CD4-positive, alpha-beta T cell treated with Interleukin-15 for 1 hour (primary cell): ENCODE measurements at places on chromosomes 5 and 9.

DNA sequence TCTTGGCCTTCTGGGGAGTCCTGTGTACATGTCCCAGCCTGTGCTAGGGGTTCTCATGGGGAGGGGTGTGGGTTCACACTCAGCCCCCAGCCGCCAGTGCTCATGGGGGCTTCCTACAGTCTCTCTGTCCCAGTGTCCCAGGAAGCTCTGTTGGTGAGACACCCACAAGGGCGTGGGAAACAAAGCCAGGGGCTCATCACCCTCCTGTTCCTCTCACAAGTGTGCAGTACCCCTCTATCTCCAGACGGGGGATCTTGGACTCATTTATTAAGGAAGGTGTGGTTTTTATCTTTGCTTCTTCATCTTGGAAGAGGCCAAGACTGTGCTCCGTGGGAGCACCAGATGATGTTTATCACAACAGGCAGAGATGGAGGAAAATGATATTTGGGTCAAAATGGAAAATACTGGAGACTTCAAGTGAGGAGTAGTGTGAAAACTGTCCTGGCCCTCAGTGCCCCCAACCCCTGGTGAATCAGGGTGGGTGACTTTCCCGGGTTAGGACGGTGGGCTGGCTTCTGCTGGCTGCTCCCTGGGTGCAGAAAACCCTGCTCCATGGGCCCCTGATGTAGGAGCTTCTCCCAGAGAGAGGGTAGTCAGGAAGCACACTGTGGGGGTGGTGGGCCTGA lies 15.2 kb downstream of the TMEM171 start:
- no peak for DNase-seq

DNA sequence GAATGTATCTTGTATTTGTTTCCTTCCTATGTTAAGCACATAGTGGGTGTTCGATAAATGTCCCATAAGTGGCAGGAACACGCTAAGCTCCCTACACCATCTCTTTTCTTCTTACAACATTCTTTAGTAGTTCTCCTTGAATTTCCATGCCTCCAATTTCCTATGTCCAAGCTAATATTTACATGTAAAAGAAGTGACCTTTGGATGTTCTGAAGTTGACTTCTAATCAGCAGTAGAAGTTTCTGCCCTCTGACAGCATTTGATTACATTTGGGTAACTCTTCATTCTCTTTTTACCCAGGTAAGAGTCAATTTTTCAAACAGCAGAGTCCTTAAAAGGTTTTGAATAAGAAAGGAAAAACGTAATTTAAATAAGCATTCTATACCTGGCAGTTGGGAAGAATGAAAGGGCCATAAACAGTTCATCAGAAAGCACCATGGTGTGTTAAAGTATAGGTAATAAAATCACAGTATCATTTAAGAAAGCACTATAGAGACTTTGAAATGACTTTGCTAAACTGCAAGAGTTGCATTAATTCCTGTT lies 78.9 kb downstream of the TRPM3 start:
- DNase-seq, result no peak

- no peak for DNase-seq
These were observed 30.3 kb upstream of the PUM3 start for GRCh38 chr9:2874001-2874750.

DNA sequence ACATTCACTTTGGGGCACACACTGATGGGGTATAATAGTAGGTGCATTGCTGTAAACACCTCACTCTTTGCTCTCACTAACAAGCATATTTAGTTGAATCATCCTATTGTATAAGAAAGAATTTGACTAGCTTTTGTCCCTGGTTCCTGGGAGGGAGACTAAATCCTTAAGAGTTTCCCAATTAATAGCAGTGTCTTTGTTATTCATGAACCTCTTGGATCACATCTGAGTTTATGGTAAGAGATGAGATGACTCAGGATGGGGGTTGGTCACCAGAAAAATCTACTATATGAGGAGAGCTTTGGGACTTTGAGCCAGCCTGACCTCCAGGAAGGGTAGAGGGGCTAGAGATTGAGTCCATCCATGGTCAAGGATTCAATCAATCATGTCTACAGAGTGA lies 56.8 kb downstream of the PUM3 start:
- DNase-seq, result no peak

GRCh38 chr5:53974021-53974420 lies 336.4 kb downstream of the ARL15 start:
- no peak for DNase-seq

DNA sequence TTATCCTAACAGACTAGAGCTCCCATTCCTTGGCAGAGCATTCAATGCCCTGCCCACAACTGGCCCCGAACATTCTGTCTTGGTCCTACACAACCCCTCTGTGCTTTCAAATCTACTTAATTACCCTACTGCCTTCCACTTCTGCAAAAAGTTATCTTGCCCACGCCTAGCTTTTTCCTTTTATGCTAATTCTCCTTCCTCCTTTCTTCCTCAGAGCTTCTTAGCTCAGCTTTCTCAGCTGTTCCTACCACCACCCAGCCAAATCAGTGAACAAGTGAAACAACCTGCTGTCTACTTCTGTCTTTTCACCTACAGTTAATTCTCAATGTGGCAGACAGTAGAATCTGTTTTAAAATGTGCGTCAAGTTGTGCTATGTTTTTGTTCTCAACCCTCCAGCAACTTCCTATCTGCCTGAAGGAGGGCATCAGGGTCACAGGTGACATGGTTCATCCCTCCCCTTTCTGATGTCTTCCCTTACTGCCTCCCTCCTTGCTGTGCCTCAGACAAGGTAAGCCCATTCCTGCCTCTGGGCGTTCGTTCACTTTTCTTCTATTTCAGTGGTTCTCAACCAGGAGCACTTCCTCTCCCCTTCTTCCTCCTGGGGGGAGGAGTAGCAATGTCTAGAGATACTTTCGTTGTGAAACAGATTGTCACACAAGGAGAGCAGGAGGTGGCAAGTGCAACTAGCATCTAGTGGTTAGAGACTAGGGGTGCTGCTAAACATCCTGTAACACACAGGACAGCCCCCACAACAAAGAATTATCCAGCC lies 1.3 kb upstream of the REEP5 start:
- DNase-seq, result peak; percentile 43

- DNase-seq, result no peak
These were observed 98.4 kb downstream of the ADGRV1 start for GRCh38 chr5:90657030-90657429.

GRCh38 chr5:16536246-16536645 lies 70.6 kb upstream of the ZNF622 start:
- DNase-seq, result no peak

DNA sequence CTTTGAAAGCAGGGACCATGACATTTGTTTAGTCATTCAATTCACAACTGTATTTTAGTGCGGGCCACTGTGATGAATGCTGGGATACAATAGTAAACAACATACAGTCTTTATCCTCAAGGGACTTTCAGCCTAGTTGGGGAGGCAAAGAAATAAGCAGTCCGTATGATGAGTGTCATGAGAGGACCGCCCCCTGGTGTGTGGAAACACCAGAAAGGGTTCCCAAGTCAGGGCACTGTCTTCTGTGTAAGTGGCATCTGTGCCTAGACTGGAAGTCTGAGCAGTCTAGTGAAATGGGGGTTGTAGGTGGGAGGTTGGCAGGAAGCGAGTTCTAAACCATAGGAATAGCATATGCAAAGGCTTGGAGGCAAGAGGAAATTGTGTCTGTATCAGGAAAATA lies 6.8 kb downstream of the C9orf43 start:
- no peak for DNase-seq

DNA sequence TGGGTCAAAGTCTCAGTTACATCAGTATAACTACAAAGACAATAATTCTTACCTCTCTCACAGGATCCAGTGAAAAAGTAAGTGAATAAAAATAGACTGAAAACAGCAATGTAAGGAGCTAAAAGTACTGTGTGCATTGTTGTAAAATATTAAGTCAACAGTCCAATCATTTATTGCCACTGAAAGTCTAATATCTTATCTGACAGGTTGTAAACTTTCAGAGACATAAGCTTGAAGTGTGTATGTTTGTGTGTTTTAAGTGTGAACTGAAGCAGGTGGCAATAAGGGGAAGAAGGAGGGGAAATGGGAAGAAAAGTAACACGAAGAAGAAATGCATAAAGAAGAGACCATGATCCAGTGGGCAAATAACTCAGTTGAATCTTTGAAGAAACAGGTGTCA lies 229.7 kb upstream of the TAS2R1 start:
- DNase-seq, result no peak

DNA sequence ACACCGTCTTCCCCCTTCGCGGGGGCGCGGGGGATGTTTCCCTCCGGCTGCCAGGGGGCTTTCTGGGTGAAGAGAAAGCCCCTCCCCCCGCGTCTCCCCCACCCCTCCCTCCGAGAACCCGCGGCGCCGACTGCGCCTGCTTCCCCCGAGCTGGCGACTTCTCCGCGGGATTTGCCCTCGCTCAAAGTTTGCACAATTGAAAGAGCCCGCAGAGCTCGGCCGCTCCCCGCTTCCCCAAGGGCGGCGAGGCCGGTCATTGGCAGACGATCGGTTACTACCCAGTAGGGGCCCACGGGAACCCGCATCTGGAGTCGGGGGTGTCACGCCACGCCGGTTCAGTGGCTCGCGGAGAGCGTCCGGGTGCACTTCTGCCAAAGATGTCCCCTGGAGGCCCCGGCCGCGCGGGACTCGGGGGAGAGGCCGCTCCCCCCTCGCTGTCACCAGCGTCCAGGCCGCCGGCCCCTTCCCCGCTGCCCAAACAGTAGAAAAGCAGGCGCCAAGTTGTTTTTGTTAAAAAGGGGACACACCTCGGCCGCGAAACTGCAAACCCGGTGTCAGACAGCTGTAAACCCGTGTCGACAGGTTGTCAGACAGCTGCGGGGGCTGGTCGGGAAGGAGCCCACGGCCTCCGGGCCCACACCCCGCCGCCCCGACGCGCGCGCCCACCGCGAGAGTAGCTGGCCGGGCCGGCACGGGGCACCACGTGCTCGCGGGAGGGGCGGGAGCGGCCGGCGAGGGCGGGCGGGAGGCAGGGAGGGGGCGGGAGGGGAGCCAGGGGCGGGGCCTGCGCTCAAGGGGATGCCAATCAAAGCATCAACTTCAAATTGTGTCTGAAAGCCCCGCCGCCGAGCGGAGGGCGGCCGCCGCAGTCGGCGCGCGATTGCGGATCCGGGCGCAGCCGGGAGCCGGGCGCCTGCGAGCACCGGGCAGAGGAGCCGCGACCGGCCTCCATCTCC lies at the start of gene IRX1:
IRX1 (plus strand) TSS at position 827 of the 956 bp plus-strand sequence. CDS start 274 bp downstream, outside the sequence.
- no peak for DNase-seq

GRCh38 chr5:113510836-113511451 lies 2.5 kb upstream of the YTHDC2 start:
- no peak for DNase-seq

DNA sequence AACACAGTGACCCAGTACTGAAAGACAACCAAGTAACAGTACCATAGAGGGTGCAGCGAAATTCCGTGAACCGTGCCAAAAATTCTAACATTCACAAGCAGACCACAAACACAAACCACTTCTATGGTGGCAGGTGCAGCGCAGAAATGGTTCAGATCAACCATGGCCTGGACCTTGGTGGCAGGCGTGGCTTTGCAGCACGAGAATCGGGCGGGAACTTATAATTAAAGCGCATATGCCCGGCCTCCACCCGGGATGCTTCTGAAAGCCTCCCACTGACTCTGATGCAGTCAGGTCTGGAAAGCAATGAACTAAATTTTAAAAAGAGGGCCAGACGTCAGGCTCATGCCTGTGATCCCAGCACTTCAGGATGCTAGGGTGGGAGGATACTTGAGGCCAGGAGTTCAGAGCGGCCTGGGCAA lies 68.0 kb upstream of the TBC1D9B start:
- no peak for DNase-seq

DNA sequence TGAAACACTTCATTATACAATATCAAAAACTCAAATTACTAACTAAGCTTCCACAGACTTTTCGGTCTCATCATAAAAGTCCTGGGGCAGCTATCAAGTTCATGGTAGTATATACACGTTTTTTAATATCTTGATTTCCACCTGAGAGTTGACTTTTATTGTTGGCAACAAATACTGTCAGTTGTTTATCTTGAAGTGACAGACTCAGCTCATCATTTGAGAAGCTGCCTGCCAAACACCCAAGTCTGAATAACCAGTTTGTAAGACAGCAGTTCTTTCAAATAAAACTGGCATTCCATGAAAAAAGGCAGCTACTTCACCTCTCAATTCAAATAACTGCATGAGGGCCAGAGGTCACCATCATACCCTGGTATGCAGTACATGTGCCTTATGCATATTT lies 30.6 kb downstream of the SPACA9 start:
- DNase-seq, result no peak

DNA sequence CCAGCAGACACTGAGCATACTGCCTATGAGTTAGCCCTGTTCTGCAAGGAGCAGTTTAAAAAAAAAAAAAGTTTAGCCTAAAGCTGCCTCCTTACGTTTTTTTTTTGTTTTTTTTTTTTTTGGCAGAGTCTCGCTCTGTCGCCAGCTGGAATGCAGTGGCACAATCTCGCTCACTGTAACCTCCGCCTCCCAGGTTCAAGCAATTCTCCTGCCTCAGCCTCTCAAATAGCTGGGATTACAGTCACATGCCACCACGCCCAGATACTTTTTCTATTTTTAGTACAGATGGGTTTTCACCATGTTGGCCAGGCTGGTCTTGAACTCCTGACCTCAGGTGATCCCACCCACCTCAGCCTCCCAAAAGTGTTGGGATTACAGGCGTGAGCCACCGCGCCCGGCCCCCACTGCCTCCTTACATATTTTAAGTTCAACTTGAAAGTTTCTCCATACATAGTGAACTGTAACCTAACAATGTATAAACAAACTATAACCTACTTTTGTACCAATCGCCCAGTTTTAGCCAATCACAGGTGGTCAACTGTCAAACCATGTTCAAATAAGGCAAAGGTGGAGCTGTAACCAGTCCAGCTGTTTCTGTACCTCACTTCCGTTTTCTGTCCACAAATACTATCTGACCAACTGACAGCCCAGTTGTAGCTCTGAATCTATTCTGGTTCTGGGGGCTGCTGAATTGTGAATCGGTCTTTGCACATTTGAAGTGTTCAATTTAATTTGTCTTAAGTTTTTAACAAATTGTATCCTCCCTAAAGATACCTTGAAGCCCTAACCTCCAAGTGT lies 17.1 kb downstream of the GKAP1 start:
- no peak for DNase-seq

- DNase-seq, result no peak
These were observed 409.2 kb downstream of the CSNK1G3 start for GRCh38 chr5:123921193-123921592.
